ENCODE measurements at places on chromosomes 7 and 10. TPM values are rescaled to one million over a fixed set of nuclear protein-coding genes. Genes with fewer than 3 reads are reported as not detected.

DNA sequence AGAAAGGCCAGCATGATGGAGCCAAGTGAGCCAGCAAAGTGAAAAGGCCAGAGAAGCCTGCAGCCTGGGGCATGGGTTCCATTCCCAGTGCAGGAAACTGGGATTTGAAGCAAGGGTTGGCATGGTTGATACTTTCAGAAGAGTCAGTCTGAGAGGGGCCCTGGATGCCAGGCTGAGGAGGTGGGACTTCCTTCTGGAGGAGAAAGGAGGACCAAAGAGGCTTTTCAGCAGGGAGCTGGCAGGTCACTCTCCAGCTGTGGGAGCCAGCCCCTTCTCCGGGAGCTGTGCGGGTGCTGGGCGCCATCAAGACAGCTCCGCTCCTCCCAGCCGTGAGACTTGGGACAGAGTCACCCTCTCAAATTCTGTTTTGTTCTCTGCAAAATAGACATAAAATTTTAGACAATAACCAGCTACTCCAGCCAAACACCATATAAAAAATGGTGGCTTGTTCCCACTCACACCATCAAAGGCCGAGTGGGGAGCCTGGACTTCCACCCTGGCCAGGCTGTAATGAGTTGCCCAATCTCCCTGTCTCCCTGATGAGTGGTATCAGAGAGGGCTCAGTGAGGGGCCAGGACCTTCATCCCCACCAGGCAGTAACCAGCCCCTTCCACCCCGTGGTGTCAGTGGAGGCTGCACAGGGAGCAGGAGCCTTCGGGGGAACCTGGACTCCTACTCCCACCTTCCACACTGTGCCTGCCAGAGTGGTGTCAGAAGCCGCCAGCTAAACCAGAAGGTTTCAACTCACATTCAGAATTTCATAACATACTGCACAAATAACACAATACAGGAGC, 133.6 kb upstream of the RET start:
- H3K27me3 ChIP-seq, result no peaks in the 10 kb centered on the region
- DNase-seq, result no peak
- H3K4me3 ChIP-seq, result no peak overlapping the region
- no peaks in the 10 kb centered on the region for H3K36me3 ChIP-seq
- H3K4me1 ChIP-seq, result no peaks in the 10 kb centered on the region
- no peak overlapping the region for H3K27ac ChIP-seq

GRCh38 chr10:5812283-5813090, 747 bp downstream of the GDI2 start:
- H3K27me3 ChIP-seq, result no peaks in the 10 kb centered on the region
- H3K27ac ChIP-seq, result peak overlapping the region; percentile 97
- DNase-seq, result peak; percentile 62
- H3K36me3 ChIP-seq, result no peaks in the 10 kb centered on the region

GRCh38 chr10:127375461-127375860, 173.6 kb upstream of the NPS start:
- H3K27me3 ChIP-seq, result no peaks in the 10 kb centered on the region
- no peaks in the 10 kb centered on the region for H3K4me1 ChIP-seq
- H3K27ac ChIP-seq, result no peak overlapping the region
- no peak for DNase-seq
- peaks cover 15% of the 10 kb centered on the region for H3K36me3 ChIP-seq

DNA sequence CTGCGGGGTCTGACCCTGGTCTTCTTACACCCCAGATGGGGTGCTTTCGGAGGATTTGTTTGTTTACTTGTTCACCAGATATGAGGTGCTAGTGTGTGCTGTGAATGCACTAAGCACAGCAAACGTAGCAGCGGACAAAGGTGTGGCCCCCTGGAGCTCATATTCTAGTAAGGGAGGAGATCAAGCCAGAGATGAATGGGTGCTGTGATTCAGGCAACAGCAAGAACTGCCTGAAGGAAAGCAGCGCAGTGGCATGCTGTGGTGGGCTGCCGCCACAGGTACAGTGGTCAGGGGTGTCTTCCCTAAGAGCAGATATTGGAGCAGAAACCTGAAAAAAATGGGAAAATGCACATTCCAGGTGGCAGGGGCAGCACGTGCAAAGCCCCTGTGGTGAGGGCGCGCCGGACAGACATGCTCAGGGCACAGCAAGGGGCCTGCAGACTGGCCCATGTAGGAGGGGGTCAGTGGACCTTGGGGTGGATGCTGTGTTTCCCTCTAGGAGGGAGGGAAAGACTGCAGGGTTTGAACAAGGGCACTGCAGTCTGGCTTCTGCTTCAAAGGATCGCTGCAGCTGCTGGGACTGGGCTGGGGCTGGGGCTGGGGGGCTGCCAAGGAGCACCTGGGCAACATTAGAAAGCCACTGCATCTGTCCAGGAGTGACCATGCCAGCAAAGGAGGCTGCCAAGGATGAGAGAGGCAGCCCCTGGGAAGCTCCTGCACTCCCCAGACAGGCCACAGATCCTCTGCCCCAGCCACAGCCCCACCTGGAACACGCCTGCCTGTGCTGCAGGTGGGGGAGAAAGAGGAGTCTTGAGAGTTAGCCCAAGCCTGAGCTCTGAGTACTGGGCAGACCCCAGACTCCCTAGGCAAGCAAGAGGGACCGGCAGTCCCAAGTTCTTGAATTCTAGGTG, 927 bp upstream of the DEPP1 start:
- H3K4me1 ChIP-seq, result peaks cover 35% of the 10 kb centered on the region
- no peak for DNase-seq

GRCh38 chr7:130371046-130371445, 9.2 kb upstream of the CPA1 start:
- H3K4me3 ChIP-seq, result no peak overlapping the region
- no peak overlapping the region for H3K27ac ChIP-seq
- H3K27me3 ChIP-seq, result no peaks in the 10 kb centered on the region

Gene IRF5
- total RNA-seq, result 4.2 TPM

GRCh38 chr10:80177781-80178636, 27.3 kb downstream of the ANXA11 start:
- H3K27me3 ChIP-seq, result no peaks in the 10 kb centered on the region
- H3K27ac ChIP-seq, result no peak overlapping the region
- no peaks in the 10 kb centered on the region for H3K4me1 ChIP-seq
- H3K36me3 ChIP-seq, result peaks cover under 1% of the 10 kb centered on the region
- no peak for DNase-seq

DNA sequence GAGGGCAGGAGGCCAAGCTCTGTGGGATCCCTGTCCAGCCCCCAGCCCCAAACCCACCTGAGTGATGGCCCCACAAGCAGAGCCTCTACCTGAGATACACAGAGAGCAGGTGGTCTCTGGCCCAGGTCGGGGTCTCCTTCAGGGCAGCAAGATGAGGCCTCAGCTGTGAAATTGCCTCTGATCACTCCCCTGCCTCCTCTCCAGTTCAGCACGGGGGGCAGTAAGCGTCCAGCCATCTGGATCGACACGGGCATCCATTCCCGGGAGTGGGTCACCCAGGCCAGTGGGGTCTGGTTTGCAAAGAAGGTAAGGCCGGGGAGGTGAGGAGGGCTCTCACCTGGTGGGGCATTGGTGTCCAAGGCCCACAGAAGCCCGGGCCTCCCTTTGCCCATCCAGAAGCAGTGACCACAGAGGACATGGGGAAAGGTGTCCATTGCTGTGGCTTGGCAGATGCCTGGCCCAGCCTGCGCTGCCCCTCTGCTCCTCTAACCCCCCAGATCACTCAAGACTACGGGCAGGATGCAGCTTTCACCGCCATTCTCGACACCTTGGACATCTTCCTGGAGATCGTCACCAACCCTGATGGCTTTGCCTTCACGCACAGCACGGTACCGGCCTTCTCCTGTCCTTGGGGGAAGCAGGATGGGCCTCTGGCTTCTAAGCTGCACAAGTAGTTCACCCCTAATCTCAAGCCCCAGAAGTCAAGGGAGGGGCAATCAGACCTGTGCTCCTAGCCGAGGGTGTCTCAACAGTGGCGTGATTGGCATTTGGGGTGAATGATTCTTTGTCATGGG, 3.1 kb downstream of the CPA1 start:
- H3K36me3 ChIP-seq, result no peaks in the 10 kb centered on the region
- H3K27ac ChIP-seq, result peak overlapping the region; percentile 96
- H3K27me3 ChIP-seq, result no peaks in the 10 kb centered on the region
- peaks cover 15% of the 10 kb centered on the region for H3K4me1 ChIP-seq
- peak overlapping the region; percentile 35 for H3K4me3 ChIP-seq

DNA sequence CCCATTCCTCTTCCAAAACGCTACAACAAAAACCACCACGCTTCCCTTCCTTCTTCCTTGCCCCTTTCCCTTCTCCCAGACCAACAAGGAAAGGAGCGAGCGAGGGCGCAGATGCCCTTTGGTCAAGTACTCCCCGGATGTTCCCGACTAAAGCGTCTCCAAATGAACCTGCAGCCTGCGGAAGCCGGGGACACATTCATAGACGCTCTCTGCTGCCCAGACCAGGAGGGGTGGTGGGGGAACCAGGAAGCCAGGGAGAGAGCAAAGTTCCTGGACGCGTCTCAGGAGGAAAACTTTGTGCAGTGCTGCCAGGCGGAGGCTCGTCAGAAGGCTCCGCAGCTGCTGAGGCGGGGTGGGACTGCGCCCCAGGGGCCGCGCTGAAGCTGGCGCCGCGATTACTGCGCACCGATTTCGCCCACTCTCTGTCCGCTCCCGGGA, 754 bp downstream of the SEMA3D start:
- peak; percentile 8 for DNase-seq
- no peaks in the 10 kb centered on the region for H3K36me3 ChIP-seq
- no peak overlapping the region for H3K27ac ChIP-seq
- H3K4me3 ChIP-seq, result peak overlapping the region; percentile 11
- peaks cover 5% of the 10 kb centered on the region for H3K27me3 ChIP-seq
- no peaks in the 10 kb centered on the region for H3K4me1 ChIP-seq

GRCh38 chr7:30563326-30563942, 31.2 kb upstream of the GARS1 start:
- no peaks in the 10 kb centered on the region for H3K27me3 ChIP-seq
- no peak overlapping the region for H3K27ac ChIP-seq
- H3K36me3 ChIP-seq, result no peaks in the 10 kb centered on the region
- H3K4me3 ChIP-seq, result no peak overlapping the region

- no peaks in the 10 kb centered on the region for H3K27me3 ChIP-seq
- no peak overlapping the region for H3K4me3 ChIP-seq
- no peaks in the 10 kb centered on the region for H3K4me1 ChIP-seq
- no peak for DNase-seq
- no peak overlapping the region for H3K27ac ChIP-seq
Observed at GRCh38 chr7:26629696-26630095, 234.7 kb downstream of the SKAP2 start.

DNA sequence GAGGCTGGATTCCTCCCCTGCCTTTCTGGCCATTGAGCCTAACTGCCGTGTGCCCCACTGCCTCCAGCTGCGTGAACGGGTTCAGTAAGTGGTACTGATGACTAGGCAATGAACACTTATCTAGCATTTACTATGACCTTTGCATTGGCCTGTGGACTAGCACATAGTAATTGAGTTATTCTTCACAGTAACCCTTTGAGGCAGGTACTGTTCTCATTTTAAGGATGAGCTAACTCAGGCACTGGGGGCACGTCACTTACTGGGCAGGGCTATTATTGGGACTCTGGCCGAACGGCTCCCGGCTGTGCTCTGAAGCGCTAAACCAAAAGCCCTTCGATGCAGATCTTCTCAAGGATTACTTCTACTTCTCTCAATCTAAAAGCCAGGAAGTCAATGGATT, 38.3 kb downstream of the WIPF3 start:
- no peak for DNase-seq
- H3K4me3 ChIP-seq, result no peak overlapping the region
- no peak overlapping the region for H3K27ac ChIP-seq
- H3K4me1 ChIP-seq, result no peaks in the 10 kb centered on the region
- H3K36me3 ChIP-seq, result no peaks in the 10 kb centered on the region

Gene CCDC146
- total RNA-seq, result 3.3 TPM

Gene KIAA1217
- total RNA-seq, result 15.0 TPM

- H3K4me3 ChIP-seq, result no peak overlapping the region
- DNase-seq, result no peak
- H3K27ac ChIP-seq, result no peak overlapping the region
- H3K4me1 ChIP-seq, result peaks cover 7% of the 10 kb centered on the region
Observed at GRCh38 chr7:120729245-120729644, 128.7 kb downstream of the TSPAN12 start.

Gene CYP2C19
- not detected for total RNA-seq

Measured in pancreas (tissue), 10 donors.